Activated CD8-positive, alpha-beta T cell treated with anti-CD3 and anti-CD28 coated beads for 36 hours (primary cell): ENCODE measurements at places on chromosomes 12 and 14. TPM values are rescaled to one million over a fixed set of nuclear protein-coding genes. Genes with fewer than 3 reads are reported as not detected.
A peak's percentile ranks its signal among the peaks of the same experiment; 100 is the strongest.

NPFF gene
- not detected for total RNA-seq

MGST1 gene
- total RNA-seq, result not detected

RNASE2 gene
- not detected for total RNA-seq

RNFT2 gene
- total RNA-seq, result 11.6 TPM

PLA2G1B gene
- 0.99 TPM for total RNA-seq

DNA sequence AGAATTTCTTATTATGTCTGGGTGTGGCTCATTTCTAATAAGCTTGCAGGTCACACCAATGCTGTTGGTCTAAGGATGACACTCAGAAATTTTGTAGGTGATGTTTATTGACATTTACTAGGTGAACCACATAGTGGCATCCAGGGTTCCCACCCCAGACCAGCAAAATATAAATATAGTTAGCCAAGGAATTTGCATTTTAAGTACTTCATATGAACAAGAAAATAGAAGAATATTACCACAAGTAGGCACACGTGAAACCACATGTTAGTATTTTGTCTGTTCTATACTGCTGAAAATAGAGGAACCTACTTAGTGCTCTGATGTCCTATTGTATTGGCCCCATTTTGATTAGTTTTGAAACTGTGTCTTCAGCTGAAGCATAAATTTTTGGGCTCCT, 71.1 kb downstream of the USP15 start:
- H3K27ac ChIP-seq, result peak overlapping the region; percentile 15
- no peaks in the 10 kb centered on the region for H3K27me3 ChIP-seq
- peaks cover 45% of the 10 kb centered on the region for H3K36me3 ChIP-seq
- no peak for DNase-seq

DNA sequence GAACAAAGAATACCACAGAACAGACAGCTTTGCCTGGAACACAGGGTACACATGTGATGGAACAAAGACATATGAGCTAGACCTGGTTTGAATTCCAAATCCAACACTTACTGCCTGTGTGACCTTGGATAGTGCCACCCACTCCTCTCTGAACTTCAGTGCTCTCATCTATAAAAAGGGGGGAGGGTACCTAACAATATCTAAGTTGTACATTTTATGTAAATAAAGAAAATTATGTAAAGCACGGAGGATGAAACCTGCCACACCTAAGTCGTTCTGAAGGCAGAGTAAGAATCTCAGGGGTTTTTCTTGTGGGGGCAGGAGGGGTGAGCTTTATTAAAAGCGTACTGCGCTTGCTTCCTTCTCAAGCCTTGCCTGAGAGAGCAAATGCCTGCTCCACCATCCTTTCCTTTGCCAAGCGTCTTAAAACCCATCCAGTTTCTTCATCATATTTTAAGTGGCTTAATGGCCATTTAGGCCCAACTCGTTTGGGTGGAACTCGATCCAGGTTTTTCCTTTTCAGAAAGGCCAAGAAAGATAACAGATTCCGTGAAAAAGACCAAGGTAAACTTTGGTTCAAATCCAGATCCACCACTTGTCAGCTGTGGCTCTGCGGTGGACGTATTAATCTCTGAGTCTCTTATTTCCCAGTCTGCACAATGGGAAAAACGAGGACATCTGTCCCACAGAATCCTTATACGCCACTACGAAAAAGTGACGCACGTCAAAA, 946 bp downstream of the DDX24 start:
- DNase-seq, result peak; percentile 15
- no peaks in the 10 kb centered on the region for H3K27me3 ChIP-seq
- H3K36me3 ChIP-seq, result peaks cover 51% of the 10 kb centered on the region
- H3K27ac ChIP-seq, result peak overlapping the region; percentile 99
- peaks cover 50% of the 10 kb centered on the region for H3K4me1 ChIP-seq

GRCh38 chr12:65685514-65685913, 138.8 kb upstream of the HMGA2 start:
- H3K36me3 ChIP-seq, result no peaks in the 10 kb centered on the region
- no peak overlapping the region for H3K4me3 ChIP-seq
- H3K27ac ChIP-seq, result no peak overlapping the region
- no peaks in the 10 kb centered on the region for H3K4me1 ChIP-seq

GRCh38 chr12:108191086-108191485, 62.0 kb downstream of the WSCD2 start:
- no peaks in the 10 kb centered on the region for H3K36me3 ChIP-seq
- H3K4me1 ChIP-seq, result no peaks in the 10 kb centered on the region

DNA sequence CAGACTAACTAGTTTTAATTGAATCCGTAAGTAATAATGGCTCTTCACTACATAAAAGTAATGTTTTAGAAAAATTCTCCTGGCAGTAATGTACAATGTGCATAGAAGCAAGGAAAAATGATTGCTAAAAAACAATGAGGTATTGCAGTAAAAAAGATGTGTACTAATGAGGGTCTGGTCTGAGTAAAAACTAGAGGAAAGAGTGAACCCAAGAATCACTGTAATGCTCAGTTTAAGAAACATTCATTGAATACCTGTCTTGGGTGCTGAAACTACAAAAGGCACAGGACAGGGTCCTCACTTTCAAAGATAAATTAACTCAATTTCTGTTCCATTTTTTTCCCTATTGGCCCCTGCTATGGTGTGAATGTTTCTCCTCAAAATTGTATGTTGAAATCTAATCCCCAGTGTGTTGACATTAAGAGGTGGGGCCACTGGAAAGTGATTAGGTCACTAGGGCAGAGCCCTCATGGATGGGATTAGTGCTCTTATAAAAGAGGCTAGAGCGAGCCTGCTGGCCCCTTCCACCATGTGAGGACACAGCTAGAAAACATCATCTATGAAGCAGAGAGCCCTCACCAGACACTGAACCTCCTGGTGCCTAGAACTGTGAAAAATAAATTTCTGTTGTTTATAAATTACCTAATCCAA, 51.6 kb downstream of the RPS6KA5 start:
- no peaks in the 10 kb centered on the region for H3K27me3 ChIP-seq
- no peak overlapping the region for H3K4me3 ChIP-seq
- H3K27ac ChIP-seq, result no peak overlapping the region
- no peak for DNase-seq
- peaks cover 5% of the 10 kb centered on the region for H3K36me3 ChIP-seq
- H3K4me1 ChIP-seq, result peaks cover 46% of the 10 kb centered on the region

- no peak for DNase-seq
- H3K4me1 ChIP-seq, result peaks cover 11% of the 10 kb centered on the region
- H3K27me3 ChIP-seq, result peaks cover 1% of the 10 kb centered on the region
- H3K36me3 ChIP-seq, result no peaks in the 10 kb centered on the region
- H3K27ac ChIP-seq, result no peak overlapping the region
- no peak overlapping the region for H3K4me3 ChIP-seq
Measured at GRCh38 chr12:104182144-104182543, 33.4 kb upstream of the TXNRD1 start.

DNA sequence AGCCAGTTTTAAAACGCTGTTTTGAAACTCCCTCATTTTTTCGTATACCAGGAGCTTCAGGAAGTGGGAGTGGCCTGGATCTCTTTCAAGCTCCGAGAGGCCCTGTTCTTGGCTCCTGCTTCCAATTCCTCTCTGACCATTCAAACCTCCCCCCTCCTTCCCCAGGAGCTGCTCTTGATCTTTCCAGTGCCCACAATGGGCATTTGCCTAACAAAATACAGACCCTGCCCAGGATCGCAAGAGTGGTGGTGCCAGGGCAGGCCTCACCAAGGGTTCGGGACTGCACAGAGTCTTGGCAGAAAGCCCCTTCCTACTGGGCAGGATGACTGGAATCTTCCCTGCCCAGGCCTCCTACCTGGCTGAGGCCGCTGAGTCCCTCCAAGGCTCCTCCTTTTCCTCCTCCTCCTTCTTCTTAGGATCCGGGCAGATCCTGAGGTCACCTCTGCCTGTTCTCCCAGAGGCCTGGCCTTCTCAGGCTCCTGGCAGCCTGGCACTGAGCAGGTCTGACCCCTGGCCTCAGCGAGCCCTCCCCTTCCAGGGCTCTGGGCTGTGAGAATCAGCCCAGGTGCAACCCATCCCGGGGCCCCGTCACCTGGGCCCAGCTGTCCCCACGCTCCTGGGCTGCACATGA, 46.9 kb upstream of the NOS1 start:
- H3K27me3 ChIP-seq, result no peaks in the 10 kb centered on the region
- no peak for DNase-seq
- no peak overlapping the region for H3K4me3 ChIP-seq
- no peaks in the 10 kb centered on the region for H3K4me1 ChIP-seq

GRCh38 chr14:98466807-98467206, 805.2 kb downstream of the BCL11B start:
- H3K36me3 ChIP-seq, result no peaks in the 10 kb centered on the region
- DNase-seq, result no peak
- no peaks in the 10 kb centered on the region for H3K4me1 ChIP-seq
- H3K4me3 ChIP-seq, result no peak overlapping the region
